Thymus (tissue), 14 donors: ENCODE measurements at places on chromosomes 5 and 9.

DNA sequence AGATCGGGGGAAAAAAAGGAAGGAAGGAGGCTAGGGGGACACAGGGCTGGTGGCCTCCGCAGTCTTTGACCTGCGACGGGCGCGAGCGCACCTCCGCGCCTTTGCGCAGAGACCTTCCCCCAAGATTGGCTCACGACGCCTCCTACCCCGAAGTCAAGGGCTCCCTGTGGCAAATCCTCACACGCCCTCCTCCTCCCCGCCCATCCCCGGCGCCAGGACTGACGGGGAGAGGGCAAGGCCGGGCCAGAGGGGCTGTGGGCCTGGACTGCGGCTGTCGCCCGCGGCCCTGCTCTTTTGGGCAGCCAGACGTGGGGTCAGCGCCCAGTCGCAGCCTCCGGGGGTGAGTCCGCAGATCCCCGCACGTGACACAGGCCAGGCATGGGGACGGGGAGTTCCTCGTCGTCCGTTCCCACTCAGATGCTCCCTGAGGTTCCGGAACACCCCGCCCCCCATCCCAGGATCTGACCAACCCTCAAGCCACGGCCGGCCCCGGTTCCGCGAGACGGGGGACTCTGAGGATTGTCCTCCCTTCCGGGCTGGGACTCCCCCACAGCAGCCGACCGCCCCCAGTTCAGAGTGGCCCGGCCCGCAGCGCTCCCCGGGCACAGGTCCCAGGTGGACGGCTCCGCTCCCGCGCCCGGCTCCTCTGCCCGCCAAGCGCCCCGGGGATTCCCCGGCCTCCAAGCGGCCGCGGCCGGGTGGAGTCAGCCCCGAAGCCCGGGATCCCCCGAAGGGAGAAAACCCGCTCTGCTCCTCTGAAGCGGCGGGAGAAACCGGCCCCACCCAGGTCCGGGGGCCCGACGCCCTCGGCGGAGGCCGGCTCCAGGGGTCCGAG lies 543 bp upstream of the ANKRD33B start:
- DNase-seq: no peak

DNA sequence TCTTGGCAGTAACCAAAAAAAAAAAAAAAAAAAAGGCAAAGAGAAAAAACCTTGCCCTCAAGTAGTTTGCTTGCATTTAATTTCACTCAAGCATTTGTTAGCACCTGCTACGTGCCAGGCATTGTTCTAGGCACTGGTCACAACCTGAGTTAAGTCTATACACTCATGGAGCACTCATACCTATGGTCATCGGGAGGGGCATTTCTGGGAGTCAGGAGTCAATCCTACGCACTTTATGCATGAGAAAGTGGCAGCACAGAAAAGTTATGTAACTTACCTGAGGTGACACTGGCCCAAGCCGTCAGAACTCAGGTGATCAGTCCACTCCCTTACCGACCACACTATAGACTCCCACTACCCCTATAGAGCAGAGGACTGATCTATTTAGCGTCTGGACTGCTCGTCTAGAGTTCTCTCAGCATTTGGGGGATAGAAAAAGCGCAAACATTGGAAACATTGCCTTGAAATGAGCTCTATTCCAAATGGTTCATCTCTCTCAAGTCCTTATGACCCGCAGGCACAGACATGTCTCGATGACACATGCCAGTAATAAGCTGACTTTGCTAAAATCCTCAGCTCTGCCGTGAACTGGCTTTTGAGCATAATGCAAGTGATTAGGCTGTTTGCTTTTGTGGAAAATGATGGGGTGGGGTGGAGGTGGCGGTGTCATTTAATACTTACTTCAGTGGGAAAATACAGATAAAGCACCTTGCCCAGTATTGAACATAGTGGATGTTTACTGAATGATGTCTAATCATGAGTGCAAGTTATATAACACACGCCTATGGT lies 160.2 kb downstream of the ARHGEF28 start:
- DNase-seq: no peak

DNA sequence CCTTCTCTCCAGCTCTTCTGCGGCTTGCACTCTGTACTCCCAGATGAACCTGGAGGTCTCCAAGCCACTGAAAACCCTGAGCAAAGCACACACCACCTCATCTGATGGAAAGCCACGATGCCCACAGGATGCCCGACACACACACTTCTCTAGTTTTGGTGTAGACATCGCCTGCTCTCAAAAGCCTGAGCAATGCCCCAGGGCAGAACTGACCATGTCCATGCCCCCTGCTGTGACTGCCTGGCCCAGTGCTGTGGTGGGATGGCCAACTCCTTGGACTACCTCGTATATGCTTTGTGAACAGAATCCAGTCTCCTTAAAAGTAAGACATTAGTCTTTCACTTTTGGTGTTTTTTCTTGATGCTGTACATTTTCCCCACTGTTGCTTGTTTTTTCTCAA lies 81.2 kb downstream of the SPTLC1 start:
- no peak for DNase-seq

DNA sequence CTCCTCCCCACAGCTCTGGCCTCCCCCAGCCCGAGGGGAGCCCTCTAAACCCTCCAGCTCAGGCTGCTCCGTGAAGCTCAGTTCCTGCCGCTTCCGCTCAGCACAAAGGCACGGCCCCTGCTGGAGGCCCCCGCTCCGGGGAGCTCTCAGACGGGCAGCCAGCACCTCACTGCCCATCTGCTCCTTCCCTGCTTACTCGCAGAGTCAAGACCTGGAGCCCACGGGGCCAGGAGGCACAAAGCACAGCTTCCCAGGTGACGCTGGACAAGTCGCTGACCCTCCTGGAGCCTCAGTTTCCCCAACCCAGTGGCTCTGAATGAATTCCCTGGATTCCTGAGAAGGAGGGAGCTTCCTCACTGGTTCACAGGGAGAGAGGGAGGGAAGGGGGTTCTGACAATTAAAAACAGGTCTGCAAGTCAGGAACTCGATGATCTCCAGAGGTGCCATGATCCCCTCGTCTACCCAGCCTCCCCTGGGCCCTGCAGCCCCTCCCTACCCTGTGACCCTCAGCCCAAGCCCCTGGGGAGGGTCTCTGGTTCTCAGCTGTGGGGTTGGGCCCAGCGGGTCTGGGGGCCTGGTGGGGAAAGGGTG lies 36.2 kb downstream of the VAV2 start:
- peak; percentile 51 for DNase-seq

DNA sequence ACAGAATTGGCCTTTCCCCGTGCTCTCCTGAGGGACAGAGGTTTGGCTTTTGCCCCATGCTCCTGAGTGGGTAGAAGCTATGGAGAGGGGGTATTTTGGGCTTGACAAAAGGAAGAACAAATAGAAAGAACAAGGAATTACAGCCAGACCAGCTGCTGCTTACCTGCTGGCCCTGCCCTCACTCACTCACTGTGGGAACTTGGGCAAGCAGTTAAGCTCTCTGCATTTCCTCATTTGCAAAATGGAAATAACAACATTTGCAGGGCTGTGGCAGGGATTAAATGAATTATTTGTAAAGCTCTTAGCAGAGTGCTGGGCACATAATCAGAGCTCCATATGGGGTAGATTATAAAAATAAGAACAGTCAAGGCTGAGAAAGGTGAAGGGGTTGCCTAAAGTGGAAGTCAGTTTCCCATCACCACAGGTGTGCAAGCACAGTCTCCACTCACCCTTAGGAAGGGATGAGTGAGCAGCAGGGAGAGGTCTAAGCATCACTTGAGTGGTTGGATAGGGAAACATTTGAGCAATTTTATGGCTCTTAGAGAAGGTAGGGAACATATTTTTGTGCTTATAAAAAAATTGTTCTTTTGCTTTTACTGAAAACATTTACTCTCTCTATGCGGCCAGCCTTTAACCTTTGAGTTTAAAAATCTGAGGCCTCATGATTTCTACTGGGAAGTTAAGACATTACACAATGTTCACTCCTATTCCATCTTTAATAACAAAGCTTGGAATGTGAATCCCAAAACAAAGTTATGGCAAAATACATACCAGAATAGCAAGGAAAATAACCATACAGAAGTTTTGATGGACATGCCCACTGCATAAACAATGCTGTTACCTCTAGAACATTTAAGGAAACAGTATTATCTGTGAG lies 42.8 kb upstream of the LHFPL2 start:
- DNase-seq: no peak

GRCh38 chr5:73979321-73979720 lies 353.3 kb downstream of the ARHGEF28 start:
- DNase-seq: no peak

DNA sequence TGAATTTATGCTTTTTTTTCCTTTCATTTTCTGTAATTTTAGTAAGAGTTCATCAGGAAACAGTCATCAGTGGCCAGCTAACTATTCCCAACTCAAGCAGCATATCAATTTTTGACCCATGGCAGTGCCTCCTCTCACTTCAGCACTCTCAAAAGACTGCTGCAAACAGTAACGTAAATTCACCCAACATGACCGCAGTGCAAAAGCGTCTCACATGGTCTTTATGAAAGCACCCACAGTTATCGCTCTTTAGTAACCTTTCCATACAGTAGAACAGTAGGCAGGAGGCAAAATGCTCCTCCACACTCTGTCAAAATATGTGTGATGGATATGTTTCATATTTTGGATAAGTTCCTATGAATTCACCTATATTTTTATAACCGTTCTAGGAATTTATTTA lies 48.6 kb downstream of the PARP8 start:
- DNase-seq: no peak

GRCh38 chr5:126023994-126024441 lies 399.2 kb upstream of the GRAMD2B start:
- DNase-seq: no peak

DNA sequence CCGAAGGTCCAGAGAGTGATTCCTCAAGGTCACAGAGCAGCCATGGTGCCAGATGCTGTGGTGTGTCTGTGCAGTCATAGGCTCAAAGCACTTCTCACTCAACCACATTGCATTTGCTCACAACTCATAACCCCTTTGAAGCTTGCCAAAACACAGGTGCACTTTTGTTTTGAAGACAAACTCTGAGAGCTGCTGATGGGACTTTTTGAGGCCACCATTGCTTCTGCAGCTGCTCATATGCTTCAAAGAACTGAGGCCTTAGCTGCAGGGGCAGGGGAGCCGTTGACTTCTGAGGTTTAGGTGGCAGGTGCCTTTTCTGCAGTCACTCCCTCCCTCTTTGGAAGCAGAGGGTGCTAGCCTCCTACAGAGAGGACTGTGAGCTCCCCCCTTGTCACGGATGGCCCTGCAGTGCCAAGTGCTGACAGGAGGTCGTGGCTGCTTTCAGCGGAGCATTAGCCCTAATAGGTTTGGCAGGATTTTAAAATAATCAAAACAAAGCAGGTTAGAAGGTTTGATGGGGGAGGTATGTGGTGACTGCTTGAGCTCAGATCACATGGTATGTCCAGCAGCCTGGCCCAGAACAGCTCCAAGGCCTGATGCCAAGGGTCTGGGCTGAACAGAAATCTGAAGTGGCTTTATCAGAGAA lies 232.1 kb downstream of the MAN2A1 start:
- peak; percentile 99 for DNase-seq

DNA sequence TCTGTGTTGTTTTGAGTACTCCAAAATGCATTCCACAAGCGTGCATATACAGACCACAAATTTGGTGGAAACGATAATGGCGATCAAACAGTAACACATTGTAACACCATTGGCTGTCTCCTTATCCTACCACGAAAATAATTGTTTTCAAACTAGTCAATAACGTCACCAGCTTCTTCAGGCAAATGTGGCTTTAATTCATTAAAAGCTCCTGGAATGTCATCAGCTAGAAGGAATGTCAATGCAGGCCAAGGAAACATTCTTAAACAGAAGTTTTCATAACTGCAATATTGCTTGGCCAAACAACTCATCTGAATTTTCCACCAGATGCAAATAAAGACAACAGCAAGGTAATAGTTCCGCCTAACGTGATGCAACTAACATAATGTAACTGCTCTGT lies 71.6 kb upstream of the XPA start:
- DNase-seq: no peak
